Ascending aorta (tissue), 2 donors: ENCODE measurements at places on chromosomes 2 and 18. TPM values are rescaled to one million over a fixed set of nuclear protein-coding genes. Genes with fewer than 3 reads are reported as not detected.
A peak's percentile ranks its signal among the peaks of the same experiment; 100 is the strongest.

GRCh38 chr2:182416191-182416590 is 10.6 kb downstream of the PDE1A start:
- DNase-seq = no peak

- DNase-seq = no peak
Measured at GRCh38 chr2:174442546-174443510, 44.0 kb downstream of the GPR155 start.

DNA sequence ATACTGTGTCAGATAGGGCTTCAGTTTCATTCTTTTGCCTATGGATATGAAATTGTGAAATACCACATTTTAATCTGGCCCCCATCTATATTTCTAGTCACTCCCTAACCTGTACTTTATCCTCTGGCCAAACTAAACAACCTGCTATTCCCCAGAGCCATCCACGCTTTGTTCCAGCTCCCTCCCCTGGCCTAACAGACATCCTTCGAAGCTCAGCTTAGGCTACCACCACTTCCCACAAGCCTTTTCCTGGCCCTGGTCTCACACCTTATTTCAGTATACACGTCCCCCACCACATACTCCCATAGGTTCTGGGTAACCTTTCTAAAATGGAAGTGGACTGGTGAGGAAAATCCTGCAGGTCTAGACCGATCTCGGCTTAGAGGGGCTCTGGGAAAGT is 55.4 kb downstream of the MAP4K3 start:
- DNase-seq = no peak

DNA sequence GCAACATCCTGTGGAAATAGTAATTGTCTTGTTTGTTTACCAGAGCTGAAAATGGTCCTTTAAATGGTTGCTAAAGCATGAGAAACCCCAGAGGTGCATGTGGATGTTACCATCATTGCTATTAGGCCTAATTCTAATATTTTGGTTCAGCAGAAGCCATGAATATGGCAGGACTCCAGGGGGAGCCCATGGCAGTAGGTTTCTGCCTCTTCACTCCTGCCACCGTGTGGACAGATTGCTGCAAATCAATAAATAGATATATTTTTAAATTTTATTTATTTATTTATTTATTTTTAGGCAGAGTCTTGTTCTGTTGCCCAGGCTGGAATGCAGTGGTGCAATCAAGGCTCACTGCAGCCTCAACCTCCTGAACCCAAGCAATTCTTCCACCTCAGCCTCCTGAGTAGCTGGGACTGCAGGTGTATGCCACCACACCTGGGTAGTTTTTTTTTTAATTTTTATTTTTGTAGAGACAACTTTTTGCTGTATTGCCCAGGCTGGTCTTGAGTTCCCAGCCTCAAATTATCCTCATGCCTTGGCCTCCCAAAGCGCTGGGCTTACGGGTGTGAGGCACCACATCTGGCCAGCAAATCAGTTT is 54.9 kb upstream of the CAPN13 start:
- DNase-seq = no peak

Gene CHAC2
- not detected for total RNA-seq

Gene OTOF
- not detected for total RNA-seq

Gene CFC1
- total RNA-seq = not detected

GRCh38 chr2:120441351-120441700 is 95.4 kb downstream of the INHBB start:
- no peak for DNase-seq

Gene SIX3
- total RNA-seq = not detected

DNA sequence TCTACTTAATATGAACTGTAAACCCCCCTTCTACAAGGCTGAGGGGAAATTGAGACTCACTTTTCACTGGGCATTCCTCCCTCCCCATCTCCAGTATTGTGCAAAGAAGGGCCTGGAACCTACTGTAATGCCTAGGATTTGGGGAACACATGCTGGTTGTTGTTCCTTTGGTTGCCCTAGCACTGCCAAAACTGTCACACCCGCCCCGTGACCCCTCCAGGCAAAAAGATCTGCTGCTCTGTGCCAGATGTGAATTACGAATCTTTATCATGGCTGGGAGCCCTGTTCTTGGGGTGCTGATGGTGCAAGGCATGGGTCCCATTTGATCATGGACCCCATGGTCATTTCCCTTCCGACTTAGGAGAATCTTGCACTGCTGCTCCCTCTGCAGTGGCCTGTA is 95.4 kb downstream of the CABLES1 start:
- DNase-seq = peak; percentile 74

DNA sequence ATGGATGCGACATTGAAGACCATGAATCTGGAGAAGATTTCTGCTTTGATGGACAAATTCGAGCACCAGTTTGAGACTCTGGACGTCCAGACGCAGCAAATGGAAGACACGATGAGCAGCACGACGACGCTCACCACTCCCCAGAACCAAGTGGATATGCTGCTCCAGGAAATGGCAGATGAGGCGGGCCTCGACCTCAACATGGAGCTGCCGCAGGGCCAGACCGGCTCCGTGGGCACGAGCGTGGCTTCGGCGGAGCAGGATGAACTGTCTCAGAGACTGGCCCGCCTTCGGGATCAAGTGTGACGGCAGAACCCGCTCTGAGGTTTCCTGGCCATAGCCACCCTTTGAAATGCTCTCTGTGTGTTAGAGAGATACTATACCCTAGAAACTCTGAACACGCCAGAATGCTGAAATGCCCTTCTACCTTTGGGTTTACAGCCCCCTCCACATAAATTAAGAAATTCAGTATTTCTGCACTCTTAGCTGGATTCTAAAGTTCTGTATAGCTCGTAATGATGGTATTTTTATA is 659 bp downstream of the CHMP1B start:
- DNase-seq = no peak

GRCh38 chr2:199798831-199799580 is 52.0 kb downstream of the FTCDNL1 start:
- no peak for DNase-seq
